Smooth muscle cell of bladder (primary cell): ENCODE measurements at places on chromosomes 13 and 19. TPM values are rescaled to one million over a fixed set of nuclear protein-coding genes. Genes with fewer than 3 reads are reported as not detected.

LILRB4 gene
- total RNA-seq, result not detected in 2 replicates

SIGLECL1 gene
- total RNA-seq, result not detected in 2 replicates

NCAN gene
- not detected in 2 replicates for total RNA-seq

ZNF577 gene
- 5.3 and 10.3 TPM in 2 replicates for total RNA-seq

MYO9B gene
- 36.6 and 45.3 TPM in 2 replicates for total RNA-seq

EFNB2 gene
- total RNA-seq, result 0.14 and 0.46 TPM in 2 replicates

PSPN gene
- 0.43 and 0.92 TPM in 2 replicates for total RNA-seq

IRF3 gene
- total RNA-seq, result 37.3 and 55.5 TPM in 2 replicates

GPR183 gene
- total RNA-seq, result 0.09 TPM in 1 of 2 replicates, not detected in the other

NLRP4 gene
- total RNA-seq, result not detected in 2 replicates

GRIK5 gene
- not detected in 2 replicates for total RNA-seq

ZFP36 gene
- 1.3 TPM in 2 replicates for total RNA-seq

CBLC gene
- total RNA-seq, result 0.14 TPM in 1 of 2 replicates, not detected in the other

RNF17 gene
- 0.14 TPM in 1 of 2 replicates, not detected in the other for total RNA-seq

FUT6 gene
- not detected in 2 replicates for total RNA-seq

FCER2 gene
- not detected in 2 replicates for total RNA-seq

ZNF536 gene
- 0.09 and 5.3 TPM in 2 replicates for total RNA-seq

SHISA7 gene
- total RNA-seq, result not detected in 2 replicates

C3 gene
- 8.1 and 24.6 TPM in 2 replicates for total RNA-seq

DENND1C gene
- total RNA-seq, result not detected in 2 replicates

RETN gene
- total RNA-seq, result not detected in 2 replicates

EXOSC5 gene
- 8.0 TPM in 2 replicates for total RNA-seq

PRKCSH gene
- total RNA-seq, result 106 and 160 TPM in 2 replicates

KLK13 gene
- not detected in 2 replicates for total RNA-seq

NALCN gene
- total RNA-seq, result 5.1 and 11.6 TPM in 2 replicates

NFILZ gene
- not detected in 2 replicates for total RNA-seq

ANKRD24 gene
- 1.1 and 2.6 TPM in 2 replicates for total RNA-seq

STOML3 gene
- total RNA-seq, result not detected in 2 replicates

NLRP11 gene
- total RNA-seq, result not detected in 2 replicates

CELF5 gene
- 0.09 TPM in 1 of 2 replicates, not detected in the other for total RNA-seq

GPR18 gene
- not detected in 2 replicates for total RNA-seq

ATP8A2 gene
- 0.09 and 0.14 TPM in 2 replicates for total RNA-seq

PLIN3 gene
- 237 and 246 TPM in 2 replicates for total RNA-seq

LILRB3 gene
- total RNA-seq, result not detected in 2 replicates

CGB3 gene
- not detected in 2 replicates for total RNA-seq
